SJSA1 (cell line): ENCODE measurements at places on chromosomes 3 and 15. TPM values are rescaled to one million over a fixed set of nuclear protein-coding genes. Genes with fewer than 3 reads are reported as not detected.

DNA sequence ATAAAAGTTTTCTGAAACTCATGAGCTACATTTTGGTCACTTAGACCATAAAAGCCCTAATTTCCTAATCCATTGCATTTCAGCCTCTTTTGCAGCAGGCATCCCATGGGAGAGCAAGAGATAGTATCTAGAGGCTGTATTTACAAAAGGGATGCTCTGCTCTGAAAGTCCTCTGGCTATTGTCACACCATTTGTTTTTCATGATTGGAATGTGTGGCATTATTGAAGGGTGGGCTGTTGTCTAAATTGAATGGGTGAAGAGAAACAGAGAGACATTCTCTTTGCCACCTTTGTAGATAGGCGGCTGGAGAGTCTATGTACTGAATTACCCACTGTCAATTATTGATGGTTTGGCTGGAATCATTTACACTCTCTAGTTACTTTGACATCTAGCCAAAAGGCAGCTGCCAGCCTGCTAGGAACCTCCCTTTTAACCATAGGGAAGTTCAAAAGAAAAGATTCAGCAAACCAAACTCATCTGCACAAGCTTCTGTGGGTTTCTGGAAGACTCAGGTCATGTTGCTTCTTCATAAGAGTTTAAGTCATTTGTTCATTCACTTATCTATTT, 89.8 kb upstream of the RARB start:
- no peak for DNase-seq

- peak; percentile 55 for DNase-seq
Measured at GRCh38 chr3:194322678-194323211, 28.4 kb downstream of the CPN2 start.

GRCh38 chr15:58064980-58065444, 499 bp downstream of the ALDH1A2 start:
- DNase-seq: no peak

DNA sequence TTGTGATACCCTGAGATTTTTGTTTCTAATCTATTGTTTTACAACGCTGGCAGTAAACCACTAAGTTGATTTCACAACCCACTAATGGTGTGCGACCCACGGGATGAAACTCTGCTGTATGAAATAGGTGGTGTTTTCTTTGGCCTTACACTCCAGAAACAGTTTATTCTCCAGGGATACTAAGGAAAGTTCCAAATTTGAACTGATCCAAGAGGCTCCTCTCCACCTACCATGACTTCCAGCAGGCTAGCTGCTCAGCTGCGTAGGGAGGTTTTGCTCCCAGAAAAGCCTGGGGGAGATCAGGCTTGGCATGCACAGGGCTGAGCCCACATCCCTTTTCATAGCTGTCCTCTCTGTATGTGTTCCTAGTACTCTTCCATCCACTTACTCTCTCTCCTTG, 71.5 kb downstream of the FAM174B start:
- DNase-seq: no peak

Gene C3orf70
- 0.08 TPM in 1 of 2 replicates, not detected in the other for total RNA-seq
